Esophagus squamous epithelium (tissue), 5 donors: ENCODE measurements at places on chromosomes 4 and X.

- DNase-seq = no peak
Measured at GRCh38 chr4:56906489-56907393, 959 bp upstream of the REST start.

- DNase-seq = no peak
Measured at GRCh38 chr4:111923786-111924185, 221.5 kb upstream of the FAM241A start.

GRCh38 chrX:44952329-44953027 is 79.5 kb downstream of the KDM6A start:
- no peak for DNase-seq

GRCh38 chr4:69838977-69839376 is 21.0 kb downstream of the SULT1E1 start:
- DNase-seq = no peak

GRCh38 chrX:139842326-139843185 is 90.3 kb downstream of the ATP11C start:
- no peak for DNase-seq

GRCh38 chr4:162700358-162700757 is 466.3 kb downstream of the NAF1 start:
- DNase-seq = no peak

- no peak for DNase-seq
Measured at GRCh38 chr4:102819588-102820365, 7.6 kb downstream of the UBE2D3 start.

DNA sequence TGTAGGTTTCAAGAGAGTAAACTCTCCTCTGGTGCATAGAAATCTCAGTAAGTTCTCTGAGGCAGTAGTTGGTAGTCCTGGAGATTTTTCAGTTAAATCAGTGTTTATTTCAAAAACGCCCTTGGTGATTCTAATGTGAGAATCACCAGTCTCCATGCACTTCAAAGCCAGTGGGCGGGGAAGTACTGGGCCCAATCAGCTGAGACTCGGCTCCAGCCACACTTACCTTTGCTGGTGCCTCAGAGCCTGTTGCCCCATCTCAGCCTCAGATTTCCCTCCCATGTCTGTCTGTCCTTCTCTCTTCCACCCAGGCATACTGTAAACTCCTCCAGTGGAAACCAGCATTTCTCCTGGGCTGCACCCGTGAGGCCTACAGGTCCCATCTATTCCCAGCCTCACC is 7.4 kb upstream of the MGST2 start:
- DNase-seq = no peak

DNA sequence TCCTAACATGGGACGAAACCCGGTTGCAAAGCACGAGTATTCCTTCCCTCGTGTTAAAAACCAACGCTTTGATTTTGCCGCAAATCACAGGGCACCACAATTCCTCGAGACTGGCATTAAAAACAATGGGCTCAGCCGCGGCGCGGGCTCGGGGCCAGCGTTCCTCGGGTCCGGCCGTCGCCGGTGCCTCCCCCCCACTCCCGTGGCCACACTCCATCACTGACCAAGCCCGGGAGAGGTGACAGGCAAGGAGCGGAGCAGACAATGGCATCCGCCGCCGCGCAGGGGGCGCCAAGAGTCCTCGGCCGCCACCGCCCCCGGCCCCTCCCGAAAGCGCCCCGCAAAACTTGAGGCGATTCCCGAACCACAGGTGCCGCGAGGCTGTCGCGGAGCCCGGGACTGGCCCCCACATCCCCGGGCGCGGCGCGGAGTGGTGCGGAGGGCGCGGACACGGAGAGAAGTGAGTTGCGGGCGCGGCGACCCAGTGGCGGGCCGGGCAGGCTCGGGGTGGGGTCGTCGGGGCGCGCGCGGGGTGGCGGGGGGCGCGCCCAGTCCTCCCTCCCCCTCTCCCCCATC is 445 bp downstream of the AP1S2 start:
- peak; percentile 17 for DNase-seq

GRCh38 chrX:84907324-84907968 is 96.2 kb upstream of the APOOL start:
- DNase-seq = no peak

DNA sequence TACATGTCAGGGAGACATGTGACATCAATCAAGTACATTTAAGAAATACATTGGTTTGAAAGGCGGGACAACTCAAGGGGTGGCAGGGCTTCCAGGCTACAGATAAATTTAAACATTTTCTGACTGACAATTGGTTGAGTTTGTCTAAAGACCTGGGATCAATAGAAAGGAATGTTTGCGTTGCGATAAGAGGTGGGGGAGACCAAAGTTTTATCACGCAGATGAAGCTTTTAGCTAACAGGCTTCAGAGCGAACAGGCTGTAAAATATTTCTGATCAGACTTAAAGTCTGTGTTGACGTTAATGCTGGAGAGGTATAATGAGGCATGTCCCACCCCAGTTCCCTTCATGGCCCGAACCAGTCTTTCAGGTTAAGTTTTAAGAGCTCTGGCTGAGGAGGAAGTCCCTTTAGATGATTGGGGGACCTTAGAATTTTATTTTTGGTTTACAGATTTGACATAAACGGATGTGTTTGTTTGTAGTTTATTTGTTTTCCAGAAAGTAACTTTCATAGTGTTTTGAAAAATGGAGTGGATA is 346.7 kb upstream of the RASGEF1B start:
- DNase-seq = no peak

DNA sequence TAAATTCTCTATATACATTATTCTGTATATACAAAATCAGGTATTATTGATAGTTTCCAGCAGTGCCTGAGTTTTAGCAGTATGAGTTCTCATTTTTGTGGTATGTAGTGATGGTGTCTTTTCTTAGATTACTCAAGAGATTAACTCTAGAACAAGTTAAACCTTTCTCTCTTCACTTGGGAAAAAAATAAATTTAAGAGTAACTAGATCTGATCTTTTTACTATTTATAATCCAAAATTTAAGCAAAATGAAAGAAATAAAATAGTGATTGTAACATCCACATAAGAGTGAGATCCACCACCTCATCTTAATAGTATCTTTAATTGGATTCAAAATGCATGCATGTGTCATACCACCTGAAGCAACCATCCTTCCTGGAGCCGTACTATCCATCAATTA is 124.1 kb upstream of the DDX3X start:
- no peak for DNase-seq

GRCh38 chrX:124634363-124634762 is 288.0 kb downstream of the SH2D1A start:
- no peak for DNase-seq

DNA sequence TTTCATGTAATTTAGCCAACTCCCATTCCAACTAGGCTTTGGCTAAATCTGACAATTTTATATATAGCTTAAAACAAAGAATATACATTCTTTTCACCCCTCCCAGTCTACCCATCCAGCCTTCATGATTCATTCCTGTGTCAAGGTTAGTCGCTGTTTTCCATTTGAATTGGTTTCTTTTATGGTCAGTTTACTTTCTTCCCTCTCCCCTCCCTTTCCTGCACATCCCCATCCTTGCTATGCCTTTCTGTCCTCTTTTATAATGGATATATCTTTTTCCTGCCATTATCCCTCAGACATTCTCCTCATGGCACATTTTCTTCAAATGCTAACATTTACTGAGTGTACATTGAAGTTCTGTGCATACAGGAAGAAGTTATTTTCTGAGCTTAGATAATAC is 4.7 kb downstream of the ZXDB start:
- DNase-seq = no peak

- no peak for DNase-seq
Measured at GRCh38 chrX:150028692-150029091, 90.4 kb upstream of the EOLA2 start.

- no peak for DNase-seq
Measured at GRCh38 chr4:71217688-71218087, 121.1 kb upstream of the SLC4A4 start.

- DNase-seq = no peak
Measured at GRCh38 chr4:165312506-165312905, 15.0 kb upstream of the MSMO1 start.

GRCh38 chr4:164997324-164997723 is 19.9 kb upstream of the TRIM61 start:
- DNase-seq = no peak

DNA sequence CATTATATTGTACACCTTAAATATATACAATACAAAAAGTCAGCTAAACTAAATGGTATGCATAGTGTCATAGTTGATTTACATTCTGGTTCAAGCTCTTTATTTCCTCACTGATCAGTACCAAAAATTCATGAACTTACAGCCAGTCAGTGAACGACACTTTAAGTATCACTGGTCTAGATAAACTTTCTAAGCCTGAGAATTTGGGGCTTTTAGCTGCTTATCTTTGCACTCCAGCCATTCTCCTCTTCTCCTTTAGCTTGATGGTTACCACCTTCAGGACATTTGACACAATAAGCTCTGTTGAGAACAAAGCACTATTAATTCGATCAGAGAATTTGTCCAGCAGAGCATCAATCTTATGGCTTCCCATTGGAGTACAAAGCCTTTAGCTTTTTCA is 83.0 kb upstream of the ALG13 start:
- no peak for DNase-seq

DNA sequence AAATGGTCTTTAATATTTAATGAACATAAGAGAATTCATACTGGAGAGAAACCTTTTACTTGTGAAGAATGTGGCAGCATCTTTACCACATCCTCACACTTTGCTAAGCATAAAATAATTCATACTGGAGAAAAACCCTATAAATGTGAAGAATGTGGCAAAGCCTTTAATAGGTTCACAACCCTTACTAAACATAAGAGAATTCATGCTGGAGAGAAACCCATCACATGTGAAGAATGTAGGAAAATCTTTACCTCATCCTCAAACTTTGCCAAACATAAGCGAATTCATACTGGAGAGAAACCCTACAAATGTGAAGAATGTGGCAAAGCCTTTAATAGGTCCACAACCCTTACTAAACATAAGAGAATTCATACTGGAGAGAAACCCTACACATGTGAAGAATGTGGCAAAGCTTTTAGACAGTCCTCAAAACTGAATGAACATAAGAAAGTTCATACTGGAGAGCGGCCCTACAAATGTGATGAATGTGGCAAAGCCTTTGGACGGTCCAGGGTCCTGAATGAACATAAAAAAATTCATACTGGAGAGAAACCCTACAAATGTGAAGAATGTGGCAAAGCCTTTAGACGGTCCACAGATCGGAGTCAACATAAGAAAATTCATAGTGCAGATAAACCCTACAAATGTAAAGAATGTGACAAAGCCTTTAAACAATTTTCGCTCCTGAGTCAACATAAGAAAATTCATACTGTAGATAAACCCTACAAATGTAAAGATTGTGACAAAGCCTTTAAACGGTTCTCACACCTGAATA is 35.6 kb downstream of the ZNF141 start:
- no peak for DNase-seq
